Lower lobe of right lung (tissue), 2 donors: ENCODE measurements at places on chromosomes 3 and 15. TPM values are rescaled to one million over a fixed set of nuclear protein-coding genes. Genes with fewer than 3 reads are reported as not detected.

The GOLGA8R gene
- total RNA-seq = 5.1 TPM

The CEP70 gene
- total RNA-seq = 45.2 TPM

The FBN1 gene
- total RNA-seq = 75.3 TPM

The GABRB3 gene
- 5.5 TPM for total RNA-seq

The TYRO3 gene
- total RNA-seq = 17.3 TPM

The SLC22A13 gene
- total RNA-seq = 0.32 TPM

The ACTRT3 gene
- 0.92 TPM for total RNA-seq

The FAN1 gene
- total RNA-seq = 20.9 TPM

The ETFA gene
- 81.2 TPM for total RNA-seq

The RASGRF1 gene
- total RNA-seq = 82.6 TPM

The FSD2 gene
- 0.18 TPM for total RNA-seq

The CX3CR1 gene
- 14.1 TPM for total RNA-seq

The CHDH gene
- total RNA-seq = 17.3 TPM

The HIGD2B gene
- not detected for total RNA-seq

The SYNPR gene
- total RNA-seq = not detected

The TMEM266 gene
- 1.4 TPM for total RNA-seq

The PRR20G gene
- total RNA-seq = not detected

The PAK6 gene
- total RNA-seq = 5.6 TPM

The CLDN18 gene
- 162 TPM for total RNA-seq

The PTPRG gene
- 67.6 TPM for total RNA-seq

The DNAH12 gene
- 11.2 TPM for total RNA-seq

The GOLGA8B gene
- total RNA-seq = 55.5 TPM

The ILDR1 gene
- 8.3 TPM for total RNA-seq

The RASGRP1 gene
- 2.3 TPM for total RNA-seq

The TUSC7 gene
- total RNA-seq = not detected

The ZNF774 gene
- 5.5 TPM for total RNA-seq

The MRAS gene
- total RNA-seq = 55.4 TPM

The CDHR4 gene
- 9.6 TPM for total RNA-seq

The GPR160 gene
- total RNA-seq = 24.4 TPM

The ITIH3 gene
- total RNA-seq = 4.5 TPM

The NRG4 gene
- 2.2 TPM for total RNA-seq

The WDR5B gene
- total RNA-seq = 6.4 TPM

The HACD2 gene
- total RNA-seq = 42.8 TPM

The SPSB4 gene
- total RNA-seq = 0.80 TPM

The CCDC39 gene
- 2.2 TPM for total RNA-seq

The PEX5L gene
- not detected for total RNA-seq

The KCNH8 gene
- total RNA-seq = 0.12 TPM

The GOLGA6A gene
- total RNA-seq = not detected

The MAP1A gene
- 7.1 TPM for total RNA-seq

The CCK gene
- total RNA-seq = not detected

The LRRC31 gene
- 1.1 TPM for total RNA-seq

The PKM gene
- total RNA-seq = 443 TPM

The LRRC3B gene
- 0.30 TPM for total RNA-seq

The TRH gene
- total RNA-seq = not detected

The MCF2L2 gene
- 0.62 TPM for total RNA-seq

The GOLGA8T gene
- not detected for total RNA-seq

The POMGNT2 gene
- 9.9 TPM for total RNA-seq

The GALNT15 gene
- 9.8 TPM for total RNA-seq

The LYZL4 gene
- not detected for total RNA-seq
